D341Med (cell line): ENCODE measurements at places on chromosomes 2 and 18.

DNA sequence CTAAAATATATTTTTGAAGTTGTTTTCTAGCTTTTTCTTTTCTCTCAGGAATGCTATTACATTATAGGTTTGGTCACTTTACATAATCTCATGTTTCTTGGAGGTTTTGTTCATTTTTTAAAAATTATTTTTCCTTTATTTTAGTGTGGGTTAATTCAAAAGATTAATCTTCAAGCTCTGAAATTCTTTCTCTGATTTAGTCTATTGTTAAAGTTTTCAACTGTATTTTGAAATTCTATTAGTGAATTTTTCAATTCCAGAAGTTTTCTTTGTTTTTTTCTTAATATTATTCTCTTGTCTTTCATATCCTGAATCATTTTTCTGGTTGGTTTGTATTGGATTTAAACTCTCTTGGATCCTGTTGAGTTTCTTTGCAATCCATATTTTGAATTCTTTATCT is 80.4 kb downstream of the MSTN start:
- DNase-seq = no peak

- DNase-seq = no peak
Measured at GRCh38 chr2:235542733-235543127, 48.9 kb downstream of the AGAP1 start.

- DNase-seq = no peak
Measured at GRCh38 chr2:197268786-197269584, 41.6 kb downstream of the ANKRD44 start.

DNA sequence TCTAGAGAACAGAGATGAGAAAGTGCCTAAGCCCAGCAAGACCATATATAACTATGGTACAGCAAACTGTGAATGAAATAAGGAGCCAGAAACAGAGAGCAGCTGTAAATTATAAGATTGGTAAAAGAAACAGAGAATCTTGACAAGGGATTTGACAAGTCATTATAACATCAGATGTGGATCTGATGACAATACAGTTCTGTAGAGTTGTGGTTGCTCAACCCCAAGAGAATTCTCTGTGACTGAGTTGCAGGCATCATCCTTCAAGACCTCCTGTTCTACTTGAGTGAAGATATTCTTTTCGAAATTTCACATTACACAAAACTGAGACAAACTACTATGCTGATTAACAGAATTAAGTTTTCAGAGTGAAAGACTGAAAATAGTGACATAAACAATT is 343.1 kb upstream of the SLC39A10 start:
- no peak for DNase-seq

DNA sequence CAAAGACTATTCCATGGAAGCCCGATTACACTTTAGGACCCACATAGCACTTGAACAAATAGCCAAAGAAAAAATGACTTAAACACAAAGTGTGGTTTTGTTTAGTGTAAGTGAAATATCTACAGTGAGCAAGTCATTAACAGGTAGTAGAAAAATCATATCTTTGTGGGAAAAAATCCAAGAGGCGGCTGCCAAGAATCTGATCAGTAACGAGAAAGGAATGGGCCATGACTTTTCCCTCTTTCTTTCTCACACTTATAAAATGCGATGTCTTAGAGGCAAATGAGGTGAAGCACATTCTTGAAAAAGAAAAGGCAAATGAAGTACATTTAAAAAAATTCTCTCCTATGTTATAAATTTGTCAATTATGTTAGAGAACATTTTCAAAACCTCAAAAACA is 12.9 kb upstream of the GEMIN6 start:
- no peak for DNase-seq

DNA sequence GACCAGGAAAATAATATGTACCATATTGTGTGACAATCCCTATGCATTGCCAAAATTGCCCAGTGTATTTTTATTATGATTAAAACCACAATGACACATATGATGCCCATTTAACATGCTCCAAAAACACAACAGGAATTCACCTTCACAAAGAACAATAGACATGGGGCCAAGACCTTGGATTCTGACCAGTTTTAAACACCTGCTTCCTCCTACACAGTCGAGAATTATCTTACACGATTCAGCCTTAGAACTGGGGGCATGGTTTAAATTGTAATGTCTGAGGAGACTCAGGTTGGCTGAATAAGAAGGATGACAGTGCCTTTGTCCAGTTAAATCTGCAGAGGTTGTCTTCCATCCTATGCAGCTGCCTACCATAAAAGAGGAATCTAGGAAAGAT is 212.7 kb downstream of the PLCL1 start:
- DNase-seq = no peak

DNA sequence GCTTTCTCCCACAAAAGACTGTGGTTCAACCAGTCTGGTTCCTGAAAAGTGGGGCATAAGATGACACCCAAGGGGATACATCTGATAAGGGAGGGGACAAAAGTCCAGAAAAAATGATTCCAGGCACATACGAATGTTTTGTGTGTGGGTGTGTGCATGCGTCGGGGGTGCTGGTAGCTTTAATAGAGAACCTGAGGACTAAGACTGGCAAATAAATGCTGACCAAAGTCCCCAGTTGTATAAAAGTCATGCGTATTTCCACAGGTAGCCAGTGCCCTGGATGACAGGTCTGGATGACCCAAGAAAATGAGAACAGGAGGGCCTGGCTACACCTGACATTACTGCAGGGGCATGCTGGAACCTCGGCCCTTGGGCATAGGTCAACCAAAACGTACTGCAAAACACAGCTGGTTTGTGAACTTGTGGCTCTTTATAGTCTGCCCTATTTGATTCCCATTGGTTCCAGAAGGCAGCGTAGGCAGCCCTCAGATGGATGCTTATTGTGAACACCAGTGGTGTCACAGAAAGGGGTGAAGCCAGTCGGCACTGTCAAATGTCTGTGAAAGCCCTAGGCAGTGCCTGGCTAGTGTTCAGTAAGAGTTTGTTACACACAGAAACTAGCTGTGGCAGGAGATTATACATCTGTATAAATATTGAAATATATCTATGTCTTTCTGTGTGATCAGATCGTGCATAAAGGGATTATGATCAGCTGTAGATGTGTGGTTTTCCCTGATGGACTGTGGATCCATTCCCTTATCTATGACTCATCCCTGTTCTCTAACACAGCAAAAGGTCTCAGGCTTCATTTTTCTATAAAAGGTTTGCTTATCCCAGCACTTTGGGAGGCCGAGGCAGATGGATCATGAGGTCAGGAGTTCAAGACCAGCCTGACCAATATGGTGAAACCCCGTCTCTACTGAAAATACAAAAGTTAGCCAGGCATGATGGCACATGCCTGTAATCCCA is 58.3 kb downstream of the INSIG2 start:
- DNase-seq = no peak

DNA sequence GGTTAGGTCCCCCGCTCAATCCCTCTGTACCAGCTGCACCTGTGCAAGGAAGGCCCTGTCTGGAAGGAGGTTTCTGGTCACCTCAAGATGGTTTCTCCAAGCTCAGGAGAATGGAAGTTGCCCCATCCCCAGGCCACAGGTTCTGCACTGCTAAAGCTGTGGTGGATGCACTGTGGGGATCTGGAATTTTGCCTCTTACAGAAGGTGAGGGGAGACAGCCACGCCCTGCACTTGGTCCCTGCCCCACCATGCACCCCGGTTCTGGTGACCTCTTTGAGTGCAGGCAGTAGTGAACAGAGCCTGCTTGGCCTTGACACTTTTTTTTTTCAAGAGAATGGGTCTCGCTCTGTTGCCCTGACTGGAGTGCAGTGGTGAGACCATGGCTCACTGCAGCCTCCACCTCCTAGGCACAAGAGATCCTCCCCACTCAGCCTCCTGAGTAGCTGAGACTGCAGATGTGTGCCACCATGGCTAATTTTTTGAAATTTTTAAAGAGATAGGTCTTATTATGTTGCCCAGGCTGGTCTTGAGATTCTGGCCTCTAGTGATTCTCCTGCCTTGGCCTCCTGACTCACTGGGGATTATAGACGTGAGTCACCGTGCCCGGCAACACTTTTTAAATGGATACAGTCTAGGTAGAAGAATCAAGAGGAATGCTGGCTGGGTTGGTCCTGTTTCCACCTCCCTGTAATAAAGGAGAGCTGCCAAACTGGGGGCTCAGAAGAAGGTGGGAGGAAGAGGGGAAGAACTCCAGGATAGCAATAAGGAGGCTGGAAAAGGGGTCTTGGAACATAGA is 5.8 kb upstream of the NT5DC4 start:
- DNase-seq = no peak

GRCh38 chr2:14513903-14514302 is 118.6 kb upstream of the LRATD1 start:
- DNase-seq = no peak

DNA sequence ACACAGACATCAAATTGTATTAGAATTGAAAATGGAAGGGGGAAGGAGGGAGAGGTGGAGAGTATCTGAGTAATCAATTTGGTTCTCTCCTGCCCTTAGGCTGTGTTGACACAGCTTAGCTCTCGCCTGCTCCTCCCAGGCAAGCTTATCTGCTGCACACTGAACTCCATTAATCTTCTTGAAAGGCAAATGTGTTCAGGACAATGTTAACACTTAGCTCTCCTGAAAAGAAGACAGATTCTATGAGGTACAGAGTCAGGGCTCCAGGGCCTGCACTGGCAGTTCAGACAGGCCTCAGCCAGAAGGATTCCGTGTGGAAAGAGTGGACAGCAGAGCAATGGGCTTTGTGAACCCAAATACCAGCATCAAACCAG is 430.0 kb upstream of the TNP1 start:
- DNase-seq = no peak

DNA sequence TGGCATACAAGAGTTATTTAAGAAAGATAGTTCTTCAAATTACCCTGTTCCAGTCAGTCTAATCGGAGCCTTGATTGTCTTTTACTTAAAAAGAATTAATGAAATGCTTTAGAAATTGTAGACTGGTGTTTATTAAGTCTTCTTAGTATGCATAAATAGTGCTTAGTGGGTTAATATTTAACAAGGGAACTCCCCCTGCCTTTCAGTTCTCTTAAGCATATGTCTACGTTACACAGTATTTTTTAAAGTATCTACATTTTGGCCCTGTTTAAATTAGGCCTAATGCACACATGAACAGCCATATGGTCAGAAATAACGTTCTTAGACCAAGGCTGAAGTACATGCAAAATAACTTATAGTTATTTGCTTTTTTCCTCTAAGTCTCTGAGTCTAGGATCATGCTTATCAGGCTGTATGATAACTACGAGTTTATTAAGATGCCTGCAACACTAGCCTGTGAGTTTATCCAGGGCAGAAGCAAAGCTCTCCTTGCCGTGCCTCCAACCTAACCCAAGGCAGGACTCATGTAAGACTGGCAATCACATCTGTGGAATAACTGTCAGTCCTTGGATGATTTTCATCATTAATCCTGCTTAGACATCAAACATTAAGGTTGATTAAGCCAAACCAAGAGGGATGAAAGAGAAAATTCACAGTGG is 6.7 kb downstream of the BCL2 start:
- no peak for DNase-seq

- no peak for DNase-seq
Measured at GRCh38 chr2:19697131-19697530, 204.7 kb downstream of the TTC32 start.

GRCh38 chr18:26840965-26841364 is 24.5 kb downstream of the AQP4 start:
- no peak for DNase-seq

GRCh38 chr2:12704378-12704777 is 12.4 kb upstream of the TRIB2 start:
- DNase-seq = no peak

GRCh38 chr2:99662761-99663341 is 173.0 kb upstream of the REV1 start:
- DNase-seq = no peak
